Vagina (tissue), 2 donors: ENCODE measurements at places on chromosomes 3 and 15. TPM values are rescaled to one million over a fixed set of nuclear protein-coding genes. Genes with fewer than 3 reads are reported as not detected.

GRCh38 chr15:66472176-66472999 is 25.2 kb downstream of the SNAPC5 start:
- no peak overlapping the region for H3K27ac ChIP-seq
- no peaks in the 10 kb centered on the region for H3K27me3 ChIP-seq
- H3K4me3 ChIP-seq: no peak overlapping the region
- no peaks in the 10 kb centered on the region for H3K36me3 ChIP-seq
- H3K4me1 ChIP-seq: peaks cover 31% of the 10 kb centered on the region

The SEMA3F gene
- total RNA-seq: 78.1 TPM

GRCh38 chr3:114319453-114319852 is 25.6 kb downstream of the TIGIT start:
- H3K27ac ChIP-seq: no peak overlapping the region
- H3K36me3 ChIP-seq: no peaks in the 10 kb centered on the region
- H3K4me1 ChIP-seq: no peaks in the 10 kb centered on the region
- no peak for DNase-seq
- no peaks in the 10 kb centered on the region for H3K27me3 ChIP-seq

GRCh38 chr3:156201411-156202405 is 81.3 kb downstream of the KCNAB1 start:
- H3K27me3 ChIP-seq: no peaks in the 10 kb centered on the region
- no peak overlapping the region for H3K4me3 ChIP-seq
- H3K27ac ChIP-seq: no peak overlapping the region
- H3K4me1 ChIP-seq: no peaks in the 10 kb centered on the region
- no peak for DNase-seq

GRCh38 chr3:114879059-114880031 is 267.7 kb downstream of the ZBTB20 start:
- H3K36me3 ChIP-seq: no peaks in the 10 kb centered on the region
- no peak overlapping the region for H3K4me3 ChIP-seq
- H3K27ac ChIP-seq: no peak overlapping the region
- DNase-seq: no peak

DNA sequence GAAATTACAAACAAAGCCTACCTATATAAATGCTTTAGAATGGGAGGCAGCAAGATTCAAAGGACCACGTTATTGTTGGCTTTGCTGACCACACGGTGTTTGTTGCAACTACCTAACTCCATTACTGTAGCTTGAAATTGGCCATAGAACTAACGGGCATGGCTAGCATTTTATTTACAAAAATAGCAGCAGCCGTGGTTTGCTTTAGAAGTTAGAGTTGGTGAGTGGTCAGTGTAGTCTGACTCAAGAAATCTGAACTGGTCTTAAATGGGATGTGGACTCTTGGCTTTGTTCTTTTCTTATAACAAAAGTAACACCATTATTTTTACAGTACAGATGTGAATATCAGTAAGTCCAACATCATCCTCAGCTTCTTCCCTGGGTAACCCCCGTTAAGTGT is 10.6 kb downstream of the ATP1B3 start:
- no peak for DNase-seq
- H3K27ac ChIP-seq: no peak overlapping the region
- no peak overlapping the region for H3K4me3 ChIP-seq
- H3K27me3 ChIP-seq: no peaks in the 10 kb centered on the region
- H3K36me3 ChIP-seq: no peaks in the 10 kb centered on the region
- H3K4me1 ChIP-seq: peaks cover 20% of the 10 kb centered on the region

The MOBP gene
- not detected for total RNA-seq

The CATSPER2 gene
- total RNA-seq: 9.1 TPM

- no peaks in the 10 kb centered on the region for H3K27me3 ChIP-seq
- H3K4me3 ChIP-seq: no peak overlapping the region
- DNase-seq: no peak
- H3K27ac ChIP-seq: no peak overlapping the region
Observed at GRCh38 chr3:20326541-20326940, 140.5 kb upstream of the SGO1 start.

The UROC1 gene
- total RNA-seq: not detected

DNA sequence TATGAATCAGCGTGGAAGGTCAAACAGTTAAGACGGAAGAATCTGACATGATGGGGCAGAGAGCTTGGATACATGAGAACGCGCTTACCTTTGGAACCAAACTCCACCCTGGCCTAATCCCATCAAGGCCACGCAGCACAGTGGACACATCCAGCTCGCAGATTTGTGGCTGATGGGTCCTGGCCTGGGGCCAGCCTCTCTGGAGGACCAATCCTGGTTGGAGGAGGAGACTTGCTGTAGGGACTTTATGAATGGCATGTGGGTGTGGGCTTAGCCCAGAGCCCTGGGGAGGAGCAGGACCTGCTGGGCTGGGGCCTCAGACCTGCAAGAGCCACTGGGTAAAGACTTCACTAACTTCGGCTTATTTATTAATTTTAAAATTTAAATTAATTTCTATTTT is 73.4 kb upstream of the ANKRD34C start:
- H3K36me3 ChIP-seq: no peaks in the 10 kb centered on the region
- H3K4me1 ChIP-seq: no peaks in the 10 kb centered on the region
- no peak overlapping the region for H3K27ac ChIP-seq
- H3K4me3 ChIP-seq: no peak overlapping the region

- DNase-seq: no peak
- H3K4me3 ChIP-seq: no peak overlapping the region
- no peaks in the 10 kb centered on the region for H3K36me3 ChIP-seq
- no peaks in the 10 kb centered on the region for H3K27me3 ChIP-seq
- no peak overlapping the region for H3K27ac ChIP-seq
Observed at GRCh38 chr3:152615681-152616080, 219.2 kb upstream of the P2RY1 start.

The PLCB2 gene
- total RNA-seq: 14.0 TPM

DNA sequence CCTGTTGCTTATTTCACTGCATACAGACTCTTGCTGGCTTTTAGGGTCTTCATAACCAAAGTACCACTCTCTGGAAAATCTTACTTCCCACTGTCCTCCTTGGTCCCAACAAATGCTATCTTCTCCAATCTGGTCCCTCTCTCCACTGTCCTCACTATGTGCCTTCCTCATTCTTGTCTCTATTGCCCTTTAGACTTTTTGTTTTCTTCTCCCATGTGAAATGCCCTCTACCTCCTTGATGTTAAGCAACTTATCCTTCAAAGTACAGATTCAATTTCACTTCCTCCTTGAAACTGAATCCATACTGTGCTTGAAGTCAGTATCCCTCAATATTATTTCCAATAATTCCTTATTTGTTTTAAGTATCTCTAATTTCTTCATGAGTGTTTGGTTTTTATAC is 60.8 kb downstream of the CGGBP1 start:
- no peak overlapping the region for H3K4me3 ChIP-seq
- no peaks in the 10 kb centered on the region for H3K27me3 ChIP-seq
- no peak overlapping the region for H3K27ac ChIP-seq
- no peaks in the 10 kb centered on the region for H3K36me3 ChIP-seq
- no peak for DNase-seq

DNA sequence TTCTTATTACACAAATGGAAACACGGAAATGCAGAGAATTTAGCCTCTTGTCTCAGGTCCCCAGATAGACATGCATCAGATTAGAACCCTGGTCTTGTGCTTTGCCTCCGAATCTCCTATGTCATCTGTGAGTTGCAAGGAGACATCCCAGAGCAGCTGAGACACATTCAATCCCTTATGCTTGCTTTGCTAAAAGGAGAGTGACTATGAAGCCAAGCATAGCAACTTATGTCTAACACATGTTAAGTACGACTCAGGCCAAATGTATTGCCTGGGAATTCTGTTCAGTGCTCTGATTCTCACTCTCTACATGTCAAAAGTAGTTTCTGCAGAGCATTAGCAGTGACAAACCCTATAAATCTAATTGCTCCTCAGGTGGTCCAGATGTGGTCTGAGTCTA is 30.6 kb upstream of the LRRC3B start:
- no peaks in the 10 kb centered on the region for H3K4me1 ChIP-seq
- DNase-seq: no peak
- H3K4me3 ChIP-seq: no peak overlapping the region

DNA sequence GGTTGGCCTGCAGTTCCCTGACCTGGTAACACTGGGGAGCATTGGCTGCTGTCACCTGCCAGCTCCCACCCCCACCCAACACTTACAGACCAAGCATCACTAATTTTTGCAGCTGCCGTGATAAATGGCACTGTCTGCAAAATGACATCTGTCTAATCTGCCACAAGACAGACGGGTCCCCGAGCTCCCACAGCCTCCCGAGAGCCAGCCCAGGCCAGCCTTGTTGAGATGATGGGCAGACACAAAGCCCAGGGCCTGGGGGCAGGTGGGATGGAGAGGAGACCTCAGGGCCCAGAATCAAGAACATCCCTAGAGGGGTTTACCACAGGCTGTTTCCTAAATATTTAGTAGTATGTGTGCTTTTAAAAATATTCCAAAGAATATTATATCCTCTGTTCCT is 203.4 kb downstream of the TBC1D2B start:
- no peak for DNase-seq
- H3K4me3 ChIP-seq: no peak overlapping the region
- no peaks in the 10 kb centered on the region for H3K36me3 ChIP-seq
- H3K27ac ChIP-seq: no peak overlapping the region
- no peaks in the 10 kb centered on the region for H3K4me1 ChIP-seq

DNA sequence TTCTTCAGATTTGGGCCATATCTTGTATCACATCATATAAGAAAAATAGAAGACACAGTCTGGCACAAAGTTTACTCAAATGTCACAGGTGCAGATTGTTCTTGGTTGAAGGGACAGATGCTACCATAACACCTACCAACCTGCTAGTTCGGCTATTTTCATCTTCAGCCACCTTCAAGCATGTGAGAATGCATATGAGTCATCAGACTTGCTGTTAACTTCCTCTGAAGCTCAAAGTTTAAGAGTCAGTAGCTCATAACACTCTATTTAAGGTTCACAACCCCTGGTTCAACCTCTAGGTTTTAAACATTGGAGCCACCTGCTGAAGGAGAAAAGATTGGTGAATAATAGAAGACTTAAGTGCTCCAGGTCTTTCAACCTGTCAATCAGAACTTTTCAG is 522.8 kb downstream of the NLGN1 start:
- no peaks in the 10 kb centered on the region for H3K36me3 ChIP-seq
- no peaks in the 10 kb centered on the region for H3K27me3 ChIP-seq
- no peak overlapping the region for H3K27ac ChIP-seq
- DNase-seq: no peak
- H3K4me1 ChIP-seq: no peaks in the 10 kb centered on the region
- H3K4me3 ChIP-seq: no peak overlapping the region

DNA sequence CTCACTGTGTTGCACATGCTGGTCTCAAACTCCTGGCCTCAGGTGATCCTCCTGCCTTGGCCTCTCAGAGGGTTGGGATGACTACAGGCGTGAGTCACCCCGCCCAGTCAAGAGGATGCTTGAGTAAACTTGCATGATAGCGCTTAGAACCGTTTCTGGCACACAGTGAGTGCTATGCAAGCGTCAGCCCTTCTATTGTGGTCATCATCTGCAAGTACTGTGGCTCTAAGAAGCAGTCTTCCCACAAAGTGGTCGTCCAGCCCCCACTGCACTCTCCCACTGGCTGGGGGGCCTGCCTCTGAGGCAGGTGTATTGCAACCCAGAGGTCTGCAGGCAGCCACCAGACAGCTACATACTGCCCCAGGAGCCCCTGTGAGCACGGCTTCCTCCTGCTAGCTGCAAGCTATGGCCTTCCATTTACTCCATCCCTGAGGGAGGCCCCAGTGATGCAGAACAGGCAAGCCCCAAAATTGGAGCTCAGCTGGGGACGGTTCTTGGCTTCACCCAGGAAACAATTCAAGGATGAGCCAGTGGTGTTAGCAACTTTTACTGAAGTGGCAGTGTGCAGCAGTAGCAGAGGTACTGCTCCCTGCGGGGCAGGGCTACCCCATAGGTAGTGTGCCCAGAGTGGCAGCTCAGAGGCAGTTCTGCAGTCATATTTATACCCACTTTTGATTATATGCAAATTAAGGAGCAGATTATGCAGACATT is 95.4 kb downstream of the LSM3 start:
- H3K4me1 ChIP-seq: no peaks in the 10 kb centered on the region
- no peaks in the 10 kb centered on the region for H3K36me3 ChIP-seq
- H3K4me3 ChIP-seq: no peak overlapping the region
- H3K27me3 ChIP-seq: no peaks in the 10 kb centered on the region
- no peak overlapping the region for H3K27ac ChIP-seq

- H3K27me3 ChIP-seq: no peaks in the 10 kb centered on the region
- no peak for DNase-seq
- H3K4me3 ChIP-seq: no peak overlapping the region
- no peaks in the 10 kb centered on the region for H3K36me3 ChIP-seq
- H3K4me1 ChIP-seq: peaks cover 53% of the 10 kb centered on the region
- no peak overlapping the region for H3K27ac ChIP-seq
Observed at GRCh38 chr3:14410503-14411165, 8.2 kb downstream of the SLC6A6 start.

- no peak overlapping the region for H3K27ac ChIP-seq
- no peaks in the 10 kb centered on the region for H3K4me1 ChIP-seq
- H3K36me3 ChIP-seq: no peaks in the 10 kb centered on the region
- H3K27me3 ChIP-seq: no peaks in the 10 kb centered on the region
- DNase-seq: no peak
Observed at GRCh38 chr3:133487204-133487603, 86.3 kb upstream of the CDV3 start.
